CD4-positive, alpha-beta T cell treated with Interleukin-12 subunit alpha and Interleukin-12 subunit beta, for 1 hour (primary cell): ENCODE measurements at places on chromosomes 11 and 22.

GRCh38 chr11:46357483-46357936 is 10.2 kb downstream of the DGKZ start:
- no peak for DNase-seq

- no peak for DNase-seq
These were observed 39.3 kb downstream of the AMBRA1 start for GRCh38 chr11:46554213-46555147.

DNA sequence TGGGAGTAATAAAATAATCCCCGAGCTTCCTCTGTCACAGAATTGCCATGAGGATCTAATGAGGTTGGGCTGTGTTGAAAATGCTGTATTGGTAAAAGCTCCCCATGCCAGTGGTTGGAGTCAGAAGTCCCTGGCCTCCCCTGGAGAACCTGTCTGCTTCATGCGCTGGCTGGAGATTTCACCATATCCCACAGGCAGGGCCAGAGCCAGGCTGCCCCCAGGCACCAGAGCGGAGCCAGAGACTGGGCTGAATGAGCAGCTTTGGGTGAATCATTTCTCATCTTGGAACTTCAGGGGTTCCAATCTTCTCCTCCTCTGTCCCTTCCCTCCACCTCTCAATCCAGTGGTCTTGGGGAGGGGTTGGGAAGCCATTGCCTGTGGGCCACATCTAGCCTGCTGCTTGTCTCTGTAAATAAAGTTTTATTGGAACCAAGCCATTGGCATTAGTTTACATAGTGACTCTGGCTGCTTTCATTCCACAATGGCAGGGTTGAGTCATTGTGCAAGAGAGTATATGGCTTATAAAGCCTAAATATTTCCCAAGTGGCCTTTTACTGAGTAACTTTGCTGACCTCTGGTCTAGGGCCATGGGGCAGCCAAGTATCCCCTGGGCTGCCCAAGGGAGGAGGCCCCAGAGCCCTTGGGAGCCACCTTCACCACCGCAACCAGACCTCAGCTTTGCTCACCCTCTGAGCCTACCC is 35.2 kb downstream of the LRRC10B start:
- DNase-seq = no peak

DNA sequence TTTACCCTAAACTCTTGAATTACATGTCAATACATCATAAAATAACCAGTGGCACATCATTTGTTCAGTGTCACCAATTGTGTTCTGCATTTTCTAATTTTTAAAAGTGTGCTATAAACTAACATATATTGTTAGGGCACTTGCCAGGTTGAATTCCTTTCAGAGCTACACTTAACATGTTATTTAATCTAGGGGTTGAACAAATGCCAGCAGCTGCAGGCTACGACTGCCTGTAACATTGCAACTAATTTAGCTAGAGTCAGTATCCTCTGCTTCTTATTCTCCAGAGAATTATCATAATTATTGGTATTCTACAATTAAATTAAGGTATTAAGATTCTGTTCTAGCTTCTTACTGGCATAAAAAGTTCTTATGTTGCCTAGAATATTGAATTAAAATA is 46.4 kb upstream of the ARHGAP42 start:
- DNase-seq = no peak
